ENCODE measurements at places on chromosomes 16 and 17.

DNA sequence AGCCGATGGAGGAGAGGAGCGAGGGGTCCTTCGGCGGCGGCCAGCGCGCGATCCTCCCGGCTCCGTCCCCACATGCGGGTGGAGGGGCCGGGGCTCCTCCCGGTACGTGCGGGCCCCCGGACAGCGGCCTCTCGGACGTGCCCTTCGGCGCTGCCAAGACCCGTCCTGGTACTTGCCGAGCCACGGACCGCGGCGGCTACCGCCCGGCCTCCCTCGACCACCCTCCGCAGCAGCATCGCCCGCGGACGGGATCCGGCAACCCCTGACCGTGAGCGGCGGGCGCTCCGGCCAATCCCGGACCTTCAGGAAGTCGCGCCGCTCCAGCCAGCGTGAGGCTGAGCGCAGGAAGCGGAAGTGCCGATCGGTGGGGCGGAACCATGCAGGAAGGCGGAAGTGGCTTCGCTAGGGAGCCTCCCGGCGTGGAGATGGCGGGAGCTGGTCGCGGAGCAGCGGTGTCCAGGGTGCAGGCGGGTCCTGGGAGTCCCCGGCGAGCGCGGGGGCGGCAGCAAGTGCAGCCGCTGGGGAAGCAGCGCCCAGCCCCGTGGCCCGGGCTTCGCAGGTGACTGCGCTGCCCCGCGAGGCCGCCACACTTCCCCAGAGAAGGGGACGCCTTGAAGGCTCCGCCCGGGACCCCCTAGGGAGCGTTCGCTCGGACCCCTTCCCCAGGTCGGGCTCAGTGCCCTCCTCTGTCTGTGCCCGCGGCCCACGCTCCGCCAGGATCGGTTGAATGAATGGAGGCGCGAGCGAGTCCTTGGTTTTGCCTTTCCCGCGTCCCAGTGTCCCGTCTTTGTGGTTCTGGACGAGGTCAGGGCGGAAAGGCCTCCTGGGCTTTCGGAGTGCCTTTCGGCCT is at the start of the genes CCDC137 and OXLD1:
TSS of gene CCDC137 (plus strand) at position 396 of the 850 bp plus-strand sequence. CDS start at position 426, 30 bp downstream.
TSS of gene OXLD1 (minus strand) at position 264 of the 850 bp plus-strand sequence. CDS start at position 236, 28 bp downstream.
- H3K36me3 ChIP-seq: peaks cover 23% of the 10 kb centered on the region
- peaks cover 18% of the 10 kb centered on the region for H3K4me1 ChIP-seq
- peak within 1 kb of the TSS; percentile 58 for H3K27ac ChIP-seq
- DNase-seq: peak; percentile 96
- no peaks in the 10 kb centered on the region for H3K27me3 ChIP-seq

- H3K4me1 ChIP-seq: no peaks in the 10 kb centered on the region
- H3K27me3 ChIP-seq: no peaks in the 10 kb centered on the region
- H3K36me3 ChIP-seq: peaks cover 59% of the 10 kb centered on the region
- H3K4me3 ChIP-seq: no peak overlapping the region
- no peak for DNase-seq
These were observed 26.7 kb upstream of the JPT2 start for GRCh38 chr16:1651094-1651973.

- H3K4me1 ChIP-seq: peaks cover 9% of the 10 kb centered on the region
- H3K4me3 ChIP-seq: no peak overlapping the region
- H3K27me3 ChIP-seq: no peaks in the 10 kb centered on the region
- H3K36me3 ChIP-seq: peaks cover 17% of the 10 kb centered on the region
These were observed 23.9 kb upstream of the AATK start for GRCh38 chr17:81189670-81190530.

- DNase-seq: peak; percentile 44
- no peaks in the 10 kb centered on the region for H3K36me3 ChIP-seq
- H3K27me3 ChIP-seq: no peaks in the 10 kb centered on the region
- H3K4me3 ChIP-seq: no peak overlapping the region
- no peak overlapping the region for H3K27ac ChIP-seq
These were observed 61.1 kb downstream of the PECAM1 start for GRCh38 chr17:64329588-64329987.

GRCh38 chr17:78356101-78356713 is 3.7 kb downstream of the SOCS3 start:
- peaks cover 51% of the 10 kb centered on the region for H3K4me1 ChIP-seq
- H3K36me3 ChIP-seq: peaks cover 20% of the 10 kb centered on the region
- H3K4me3 ChIP-seq: no peak overlapping the region
- H3K27me3 ChIP-seq: peaks cover 1% of the 10 kb centered on the region

DNA sequence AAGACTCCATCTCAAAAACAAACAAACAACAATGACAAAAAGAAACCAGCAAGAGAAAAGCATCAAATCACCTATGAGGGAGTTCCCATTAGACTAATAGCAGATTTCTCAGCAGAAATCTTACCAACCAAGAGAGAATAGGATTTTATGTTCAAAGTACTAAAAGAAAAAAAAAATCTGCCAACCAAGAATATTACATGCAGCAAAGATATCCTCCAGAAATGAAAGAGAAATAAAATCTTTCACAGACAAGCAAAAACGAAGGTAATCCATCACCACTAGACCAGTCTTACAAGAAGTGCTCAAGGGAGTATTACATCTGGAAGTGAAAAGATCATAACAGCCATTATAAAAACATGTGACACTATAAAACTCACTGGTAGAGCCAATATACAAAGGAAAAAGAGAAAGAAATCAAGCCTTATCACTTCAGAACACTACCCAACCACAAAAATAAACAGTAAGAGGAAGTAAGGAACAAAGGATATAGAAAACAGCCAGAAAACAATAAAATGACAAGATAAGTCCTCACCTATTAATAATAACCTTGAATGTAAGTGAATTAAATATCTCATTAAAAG is 66.3 kb downstream of the STX8 start:
- no peak overlapping the region for H3K4me3 ChIP-seq
- no peak for DNase-seq
- H3K27me3 ChIP-seq: no peaks in the 10 kb centered on the region
- H3K36me3 ChIP-seq: no peaks in the 10 kb centered on the region
- peaks cover 2% of the 10 kb centered on the region for H3K4me1 ChIP-seq

DNA sequence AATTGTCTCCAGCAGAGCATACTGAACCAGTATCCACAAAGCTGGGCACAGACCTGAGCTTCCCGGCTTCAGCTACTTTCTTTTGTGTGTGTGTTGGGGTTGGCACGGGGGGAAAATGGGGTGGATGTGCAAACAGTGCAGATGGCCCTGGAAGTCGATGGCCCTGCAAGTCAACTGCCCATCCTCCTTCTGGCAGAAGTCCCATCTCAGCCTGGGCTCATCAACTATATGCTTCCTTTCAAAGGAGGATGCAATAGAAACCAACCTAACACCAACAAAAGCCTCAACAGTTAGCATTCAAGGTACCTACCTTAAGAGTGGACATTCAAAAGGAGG is 55.7 kb downstream of the SOX9 start:
- no peak overlapping the region for H3K27ac ChIP-seq
- H3K4me1 ChIP-seq: no peaks in the 10 kb centered on the region
- no peaks in the 10 kb centered on the region for H3K36me3 ChIP-seq
- H3K4me3 ChIP-seq: no peak overlapping the region
- DNase-seq: no peak
